ENCODE measurements at places on chromosomes 6 and 20.

GRCh38 chr6:27234576-27234975 lies 12.9 kb upstream of the PRSS16 start:
- DNase-seq, result no peak

DNA sequence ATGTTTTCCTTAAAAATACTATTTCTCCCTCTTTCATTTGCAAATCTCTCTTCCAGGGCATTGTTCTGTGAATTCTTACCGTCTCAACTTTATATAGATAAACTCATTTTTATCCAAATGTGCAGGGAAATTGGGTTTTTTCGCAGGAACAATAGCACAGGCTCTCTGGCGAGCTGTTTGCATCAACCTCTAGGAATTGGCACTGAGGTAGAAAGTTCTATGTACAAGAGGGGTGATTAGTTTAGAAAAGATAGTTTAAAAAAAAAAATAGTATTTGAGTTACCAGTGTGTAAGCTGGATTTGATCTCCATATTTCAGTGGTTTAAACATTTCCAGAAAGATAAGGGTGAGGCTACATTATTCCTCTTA lies 129.7 kb upstream of the BTN3A2 start:
- peak; percentile 38 for DNase-seq

DNA sequence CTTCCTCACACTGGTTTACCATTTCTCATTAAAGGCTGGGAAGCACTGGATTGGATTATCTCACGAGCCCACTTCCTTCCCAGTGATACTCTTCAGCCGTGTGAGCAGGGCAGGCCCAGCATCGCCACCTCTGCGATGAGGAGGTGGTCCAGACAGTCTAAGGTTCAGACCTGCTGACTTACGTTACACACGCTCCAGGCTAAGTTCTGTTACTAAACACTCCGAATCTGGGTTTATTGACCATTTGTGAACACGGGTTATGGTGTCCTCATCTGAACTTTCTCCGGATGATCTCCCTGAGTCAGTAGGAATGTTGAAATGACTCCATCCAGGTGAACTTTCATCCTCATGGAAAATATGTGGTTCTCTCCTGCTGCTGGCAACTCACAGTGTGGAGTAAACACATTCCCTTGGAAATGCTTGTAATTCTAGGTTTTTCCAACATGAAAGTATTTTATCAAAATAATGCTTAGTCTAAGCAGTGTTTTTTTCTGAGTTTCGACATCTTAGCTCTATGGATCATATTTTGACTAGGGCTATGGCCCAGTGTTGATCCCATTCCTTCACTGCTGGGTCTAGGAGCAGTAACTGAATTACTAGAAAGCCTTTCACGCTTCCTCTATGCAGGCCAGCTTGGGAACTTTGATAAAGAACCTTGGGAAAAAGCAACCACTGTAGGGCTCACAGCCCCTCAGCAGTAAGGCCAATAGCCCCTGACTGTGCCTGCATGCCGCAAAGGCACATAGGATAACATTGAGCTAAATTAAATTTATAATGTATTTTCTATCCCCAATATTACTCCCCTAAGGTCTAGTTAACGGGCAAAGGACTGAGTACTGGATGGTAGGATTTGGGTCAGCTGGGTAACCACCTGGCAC lies 37.7 kb upstream of the PXDC1 start:
- no peak for DNase-seq

GRCh38 chr20:11660673-11661072 lies 257.0 kb upstream of the BTBD3 start:
- DNase-seq, result no peak

- DNase-seq, result no peak
Observed at GRCh38 chr6:21772884-21773575, 179.5 kb downstream of the SOX4 start.

- DNase-seq, result no peak
Observed at GRCh38 chr6:72094506-72094905, 208.2 kb downstream of the RIMS1 start.

DNA sequence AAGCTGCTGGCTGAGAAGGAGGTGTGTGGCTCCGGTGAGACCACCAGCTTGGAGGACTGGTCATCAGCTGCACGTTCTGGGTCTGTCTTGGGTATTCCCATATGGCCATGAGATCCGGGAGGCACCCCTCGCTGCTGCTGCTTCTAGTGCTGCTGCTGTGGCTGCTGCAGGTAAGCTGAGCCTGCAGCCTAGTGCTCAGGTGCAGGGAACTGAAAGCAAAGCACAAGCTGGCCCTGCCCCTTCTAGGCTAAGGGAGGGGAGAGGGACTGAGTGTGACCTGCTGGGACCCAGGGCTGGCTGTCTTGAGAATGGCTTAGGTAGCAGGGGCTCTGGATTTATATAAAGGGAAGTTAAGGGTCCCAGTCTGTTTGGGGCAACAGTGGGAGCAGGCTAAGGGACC lies 403 bp downstream of the CDH26 start:
- no peak for DNase-seq

GRCh38 chr20:14991023-14991422 lies 653.6 kb upstream of the FLRT3 start:
- DNase-seq, result no peak

GRCh38 chr6:44145839-44146238 lies 12.8 kb upstream of the CAPN11 start:
- DNase-seq, result no peak

- no peak for DNase-seq
Observed at GRCh38 chr6:146546443-146547043, 2.9 kb downstream of the RAB32 start.

DNA sequence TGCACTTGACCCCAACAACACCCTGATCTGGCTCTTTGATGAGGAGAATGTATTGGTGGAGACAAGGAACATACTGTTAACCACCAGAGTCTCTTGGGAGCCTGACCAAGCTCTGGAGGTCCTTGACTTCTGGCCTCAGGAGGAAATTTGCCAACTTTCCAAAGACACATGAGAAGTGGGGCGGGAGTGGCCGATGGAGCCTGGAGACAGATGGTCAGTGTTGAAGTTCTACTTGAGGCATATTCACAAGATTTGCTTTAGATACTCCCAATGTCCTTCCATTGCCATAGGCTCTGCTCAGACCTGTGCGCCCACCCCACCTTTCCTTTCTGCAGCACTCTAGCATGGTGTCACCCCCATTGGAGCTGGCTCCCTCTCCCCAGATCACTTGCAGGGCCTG lies 241.0 kb downstream of the SLC24A3 start:
- no peak for DNase-seq

DNA sequence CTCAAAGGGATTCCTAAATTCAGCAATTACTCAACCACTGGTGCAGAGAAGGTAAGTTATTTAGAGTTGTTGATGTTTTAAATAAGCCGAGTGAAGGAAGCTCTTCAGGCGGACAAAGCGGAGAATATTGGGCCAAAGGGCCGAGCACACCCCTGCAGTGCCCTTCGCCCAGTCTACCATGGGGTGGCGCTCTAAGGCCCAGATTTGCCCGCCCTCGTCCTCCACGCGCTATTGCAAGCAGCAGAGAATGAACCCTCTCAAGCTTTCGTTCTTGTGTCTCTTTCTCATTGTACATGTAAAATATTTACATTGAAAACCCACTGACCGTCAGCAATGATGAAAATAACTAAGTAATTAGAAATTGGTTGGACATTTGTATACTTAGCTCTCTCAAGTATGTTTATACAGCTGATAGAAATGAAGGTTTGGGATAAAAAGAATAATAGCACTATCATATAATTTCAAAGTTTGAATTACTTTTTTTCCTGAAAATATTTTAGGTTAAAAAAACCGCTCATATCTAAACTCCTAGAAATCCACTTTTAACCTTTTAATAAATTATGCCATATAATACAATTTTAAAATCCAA lies 195.0 kb upstream of the CEP162 start:
- DNase-seq, result no peak

- DNase-seq, result no peak
Observed at GRCh38 chr20:24649787-24650490, 180.5 kb downstream of the SYNDIG1 start.

DNA sequence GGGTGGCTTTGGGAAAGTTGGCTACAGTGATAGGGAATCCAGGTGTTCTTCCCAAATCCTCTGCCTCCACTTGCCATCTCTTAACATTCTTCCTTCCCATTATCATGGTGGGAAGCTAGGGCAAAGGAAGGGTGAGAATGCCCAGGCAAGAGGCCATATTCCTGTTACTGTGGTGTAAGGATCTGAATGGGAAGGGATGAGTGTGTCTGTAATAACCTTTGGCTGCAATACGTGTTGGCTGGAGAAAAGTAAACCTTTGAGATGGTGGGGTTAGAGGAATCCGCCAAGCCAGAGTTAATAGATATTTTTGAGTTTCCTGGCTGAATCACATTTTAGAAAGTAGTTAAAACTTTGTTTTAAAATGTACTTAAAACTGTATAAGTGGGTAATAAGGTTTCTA lies 45.9 kb downstream of the RNF144B start:
- DNase-seq, result no peak

DNA sequence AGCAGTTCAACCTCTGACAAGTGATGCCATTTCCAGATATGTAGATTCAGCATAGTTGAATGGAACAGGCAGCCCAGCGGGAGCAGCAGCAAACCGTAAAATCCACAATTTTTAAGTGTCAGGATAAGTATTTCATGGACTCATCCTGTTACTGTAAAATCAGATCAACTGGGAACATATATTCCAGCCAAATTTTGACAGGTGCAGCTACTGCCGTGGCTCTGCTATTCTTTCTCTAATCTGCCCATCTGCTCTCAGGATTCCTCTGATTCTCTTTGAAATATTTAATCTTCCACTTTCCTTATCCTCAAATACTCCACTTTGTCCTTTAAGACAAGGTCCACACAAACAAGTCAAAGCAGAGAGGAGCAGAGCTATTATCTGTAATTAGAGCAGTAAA lies 245.4 kb upstream of the ASCC3 start:
- DNase-seq, result peak; percentile 95

DNA sequence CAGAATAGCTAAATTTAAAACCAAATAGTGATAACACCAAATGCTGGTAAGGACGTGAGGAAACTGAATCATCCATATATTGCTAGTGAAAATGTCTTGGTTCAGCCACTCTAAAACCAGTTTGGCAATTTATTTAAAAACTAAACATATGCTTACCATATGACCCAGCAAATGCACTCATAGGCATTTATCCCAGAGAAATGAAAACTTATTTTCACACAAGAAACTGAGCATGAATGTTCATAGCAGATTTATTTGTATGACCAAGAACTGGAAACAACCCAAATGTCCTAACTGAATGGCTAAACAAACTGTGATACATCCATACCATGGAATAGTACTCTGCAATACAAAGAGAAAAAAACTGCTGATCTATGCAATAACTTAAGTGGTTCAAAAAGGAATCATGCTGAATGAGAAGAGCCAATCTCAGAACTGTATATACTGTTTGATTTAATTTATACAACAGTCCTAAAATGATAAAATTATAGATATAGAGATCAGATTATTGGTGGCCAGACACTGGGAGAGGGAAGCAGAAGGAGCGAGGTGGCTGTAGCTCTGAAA lies 115.6 kb upstream of the ADGRF1 start:
- DNase-seq, result no peak

DNA sequence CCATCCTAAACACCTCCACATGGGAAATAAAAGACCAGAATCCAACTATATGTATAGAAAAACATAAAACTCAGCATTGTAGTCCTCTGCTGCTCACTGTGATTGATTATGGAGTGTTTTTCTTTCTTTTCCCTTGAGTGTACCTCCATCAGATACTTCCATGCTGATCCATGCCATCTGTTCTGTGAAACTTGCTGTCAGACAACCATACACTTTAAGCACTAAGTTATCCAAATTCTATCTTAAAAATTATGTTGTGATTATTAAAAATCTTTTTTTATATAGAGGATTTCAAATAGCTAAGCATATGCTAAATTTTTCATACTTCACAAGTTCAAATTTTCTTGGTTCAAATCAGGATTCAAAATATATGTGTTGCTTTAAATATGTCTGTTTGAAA lies 91.9 kb upstream of the TINAG start:
- no peak for DNase-seq

DNA sequence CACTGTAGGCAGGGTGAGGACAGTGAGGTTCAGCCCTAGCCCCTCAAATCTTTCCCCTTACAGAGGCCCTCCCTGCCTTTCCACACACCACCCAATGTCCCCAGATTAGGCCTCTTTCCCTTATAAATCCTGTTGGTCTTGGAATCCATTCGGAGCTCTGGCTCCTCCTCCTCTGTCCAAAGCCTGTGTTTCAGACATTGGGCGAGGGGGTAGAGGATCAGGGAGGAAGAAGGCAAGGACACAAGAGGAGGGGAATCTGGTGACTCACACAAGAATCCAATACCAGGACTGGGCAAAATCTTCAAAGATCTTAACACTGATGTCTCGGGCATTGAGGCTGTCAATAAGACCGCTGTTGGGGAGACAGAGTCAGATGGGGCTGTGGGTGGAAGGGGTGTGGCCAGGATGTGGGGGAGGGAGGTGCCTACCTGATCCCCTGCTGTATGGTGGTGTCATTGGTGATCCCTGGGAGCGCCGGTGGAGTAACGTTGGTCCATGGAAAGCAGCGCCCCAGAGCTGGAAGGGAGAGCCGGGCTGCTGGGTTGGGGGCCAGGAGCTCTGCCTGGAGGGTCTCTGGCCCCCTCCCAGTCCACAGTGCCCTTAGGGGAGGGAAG lies 7.6 kb downstream of the SLC44A4 start:
- DNase-seq, result no peak

GRCh38 chr6:39599973-39600372 lies 125.2 kb downstream of the KIF6 start:
- peak; percentile 12 for DNase-seq

- no peak for DNase-seq
Observed at GRCh38 chr6:47308198-47308517, 1.5 kb downstream of the TNFRSF21 start.

DNA sequence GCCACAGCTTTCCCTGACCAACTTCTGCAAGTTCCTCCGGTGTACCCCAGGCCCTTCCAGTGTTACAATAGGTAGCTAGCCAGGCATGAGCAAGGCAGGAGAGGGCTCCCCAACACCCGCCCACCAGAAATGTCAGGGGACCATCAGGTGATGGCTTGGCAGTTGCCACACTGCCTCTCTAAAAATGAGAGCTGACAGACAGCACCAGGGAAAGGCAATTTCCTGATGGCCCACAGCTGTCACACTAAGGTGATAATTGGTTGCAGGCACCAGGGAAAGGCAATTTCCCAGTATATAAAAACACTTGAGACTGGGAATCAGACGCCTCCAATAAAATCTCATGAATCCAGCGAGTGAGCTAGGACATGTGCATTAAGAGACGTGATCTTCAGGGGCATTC lies 49.9 kb downstream of the PXDC1 start:
- no peak for DNase-seq

DNA sequence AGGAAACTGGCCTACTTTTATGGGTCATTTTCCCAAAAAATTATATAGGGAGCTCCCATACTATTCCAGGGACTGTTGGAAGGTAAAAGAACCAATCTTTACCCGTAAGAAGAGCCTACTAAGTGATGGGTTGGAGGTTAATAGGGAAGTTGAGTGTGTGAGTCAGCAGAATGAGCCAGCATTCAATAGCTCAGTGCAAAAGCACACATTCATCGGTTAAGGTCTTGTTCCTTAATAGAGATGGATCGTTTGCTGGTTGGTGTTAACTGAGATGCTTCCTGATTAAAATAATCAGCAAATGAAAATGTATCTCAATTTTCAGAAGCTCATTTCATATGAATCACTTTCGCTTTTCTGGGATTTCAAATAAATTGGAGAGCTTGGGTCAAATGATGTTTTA lies 115.3 kb upstream of the MRPS10 start:
- DNase-seq, result no peak

- no peak for DNase-seq
Observed at GRCh38 chr20:29763821-29764511, 1493.5 kb upstream of the DEFB115 start.
